ENCODE measurements at places on chromosomes 4 and X.

DNA sequence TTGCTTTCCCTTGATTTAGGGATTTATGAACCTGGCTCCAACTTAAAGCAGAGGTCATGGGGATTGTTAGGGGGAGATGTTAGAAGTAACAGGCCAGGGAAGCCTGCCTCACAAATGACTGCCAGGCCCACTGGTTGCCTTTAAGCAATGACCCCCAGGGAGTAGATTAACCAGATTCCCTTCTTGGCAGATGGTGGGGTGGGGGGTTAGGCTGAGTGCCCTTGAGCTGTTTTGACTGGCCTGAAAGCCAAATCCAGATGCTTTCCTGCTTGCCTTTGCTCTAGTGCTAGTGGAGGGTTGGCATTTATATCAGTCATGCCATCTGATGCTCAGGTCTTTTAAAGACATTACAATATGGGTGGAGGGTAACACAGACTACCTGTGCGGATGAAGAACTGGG lies 128.1 kb downstream of the TMEM164 start:
- no peak for DNase-seq

DNA sequence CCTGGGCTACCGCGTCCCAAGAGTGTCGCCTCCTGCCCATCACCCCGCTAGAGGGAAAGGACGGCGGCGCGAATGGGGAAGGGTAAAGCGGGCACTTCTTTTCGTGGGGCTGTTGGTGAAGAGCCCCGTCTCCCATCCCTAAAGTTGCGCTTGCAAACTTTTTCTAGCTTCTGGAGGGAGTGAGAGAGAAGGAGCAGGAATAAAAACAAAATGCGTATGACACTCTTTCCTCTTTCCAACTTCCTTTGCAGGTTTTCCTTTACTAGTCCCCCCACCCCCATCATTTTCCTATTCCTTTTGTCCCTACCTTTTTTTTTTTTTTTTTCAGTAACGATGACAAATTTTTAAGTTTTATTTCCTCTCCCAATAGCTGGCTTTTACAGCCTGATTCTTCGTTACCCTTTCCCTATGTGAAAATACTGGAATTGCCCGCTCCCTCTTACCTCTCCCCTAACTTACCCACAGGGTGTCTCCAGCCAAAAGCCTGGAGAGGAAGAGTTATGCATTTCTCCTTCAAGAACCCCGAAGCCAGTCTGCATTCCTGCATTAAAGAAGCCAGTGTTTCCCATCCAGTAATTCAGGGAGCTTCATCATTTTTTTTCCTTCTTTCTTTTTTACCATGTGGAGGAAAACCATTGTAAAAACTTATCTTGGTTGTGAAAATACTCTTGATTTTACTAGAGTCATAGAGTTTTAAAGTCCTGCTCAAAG lies 613 bp upstream of the ARSJ start:
- DNase-seq = no peak

GRCh38 chr4:15481961-15482745 lies 12.5 kb downstream of the CC2D2A start:
- DNase-seq = no peak

GRCh38 chrX:12975991-12976558 lies 1.2 kb downstream of the TMSB4X start:
- DNase-seq = no peak

DNA sequence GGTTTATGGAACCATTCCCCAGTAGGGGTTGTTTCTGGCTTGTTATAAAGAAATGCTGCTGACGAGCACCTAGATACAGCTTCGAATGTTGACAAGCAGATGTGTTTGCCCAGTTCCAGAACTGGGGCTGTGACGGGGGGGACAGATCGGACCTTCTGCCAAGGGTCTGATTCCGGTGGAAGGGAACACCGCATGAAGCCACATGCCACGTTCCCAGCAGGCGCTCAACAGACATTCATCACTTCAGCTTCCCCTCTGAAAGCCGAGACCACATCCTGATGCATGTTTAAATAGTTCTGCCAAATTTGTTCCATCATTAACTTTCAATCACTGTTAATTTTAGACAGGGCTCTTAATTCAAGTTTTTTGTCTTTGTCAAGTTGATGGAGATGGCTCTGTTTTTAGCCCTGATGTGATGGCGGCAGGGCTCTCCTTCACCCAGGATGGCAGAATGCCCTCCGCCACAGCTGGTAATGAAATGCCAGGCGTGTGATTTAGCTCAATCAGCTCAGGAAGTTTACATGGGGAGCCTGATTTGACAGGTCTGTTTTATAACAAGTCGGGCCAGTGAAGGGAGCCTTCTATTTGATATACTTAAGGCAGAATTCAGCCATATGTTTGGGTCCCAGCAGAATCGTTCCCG lies 57.4 kb downstream of the PSAPL1 start:
- no peak for DNase-seq

DNA sequence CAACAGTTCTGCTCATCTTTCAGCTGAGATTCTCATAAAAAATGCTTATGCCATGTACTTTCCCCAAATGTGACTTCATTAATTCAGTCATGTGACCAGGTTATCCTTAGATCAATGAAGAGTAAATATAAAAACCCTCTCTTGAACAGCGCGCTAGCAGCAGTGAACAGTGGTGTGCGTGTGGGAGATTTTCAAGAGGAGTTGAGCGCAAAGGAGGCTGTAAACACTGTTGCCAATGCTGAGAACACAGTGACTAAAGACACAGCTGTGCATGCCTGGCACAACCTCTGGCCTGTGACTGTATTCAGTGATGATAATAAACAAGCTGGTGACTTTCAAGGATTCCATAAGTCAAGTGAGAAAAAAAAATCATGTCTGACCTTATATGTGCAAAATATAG lies 25.1 kb downstream of the MSX1 start:
- no peak for DNase-seq

GRCh38 chrX:150049647-150050046 lies 111.4 kb upstream of the EOLA2 start:
- DNase-seq = no peak

DNA sequence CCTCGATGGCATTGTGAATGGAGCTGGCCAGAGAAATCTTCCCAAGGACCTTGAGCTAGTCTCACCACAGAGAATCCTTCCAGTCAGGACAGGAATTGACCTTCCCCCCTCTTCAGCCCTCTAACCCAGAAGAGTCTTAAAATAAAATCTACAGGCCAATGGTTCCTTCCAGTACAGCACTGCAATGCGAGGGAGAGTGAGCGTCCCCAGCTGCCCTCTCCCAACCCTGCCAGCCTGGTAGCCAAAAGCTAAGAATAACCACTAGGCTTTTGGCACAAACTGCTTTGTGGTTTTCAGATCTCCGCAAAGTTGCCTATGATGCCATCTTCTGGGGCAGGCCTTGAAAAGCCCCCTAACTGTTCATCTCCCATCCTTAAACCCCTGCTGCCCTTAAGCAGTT lies 175.1 kb downstream of the AR start:
- no peak for DNase-seq

DNA sequence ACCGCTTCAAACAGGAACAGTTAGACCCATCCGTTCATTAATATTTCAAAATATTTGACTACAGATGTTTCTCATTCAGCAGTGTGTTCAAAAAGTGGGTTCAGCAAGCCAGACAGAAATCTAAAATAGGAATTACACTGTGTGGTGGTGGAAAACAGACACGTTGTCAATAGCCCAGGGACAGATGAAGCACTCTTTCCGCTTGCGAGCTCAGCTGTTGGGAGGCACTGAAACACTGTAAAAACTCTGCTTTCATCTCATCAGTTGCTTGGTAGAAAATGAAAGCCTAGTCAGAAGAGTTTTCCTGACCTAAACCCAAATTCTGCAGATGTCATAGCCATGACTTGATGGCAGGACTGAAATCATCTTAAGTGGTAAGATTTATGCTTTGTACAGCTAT lies 38.5 kb downstream of the LRP2BP start:
- no peak for DNase-seq
